ENCODE measurements at places on chromosomes 3 and 15.

DNA sequence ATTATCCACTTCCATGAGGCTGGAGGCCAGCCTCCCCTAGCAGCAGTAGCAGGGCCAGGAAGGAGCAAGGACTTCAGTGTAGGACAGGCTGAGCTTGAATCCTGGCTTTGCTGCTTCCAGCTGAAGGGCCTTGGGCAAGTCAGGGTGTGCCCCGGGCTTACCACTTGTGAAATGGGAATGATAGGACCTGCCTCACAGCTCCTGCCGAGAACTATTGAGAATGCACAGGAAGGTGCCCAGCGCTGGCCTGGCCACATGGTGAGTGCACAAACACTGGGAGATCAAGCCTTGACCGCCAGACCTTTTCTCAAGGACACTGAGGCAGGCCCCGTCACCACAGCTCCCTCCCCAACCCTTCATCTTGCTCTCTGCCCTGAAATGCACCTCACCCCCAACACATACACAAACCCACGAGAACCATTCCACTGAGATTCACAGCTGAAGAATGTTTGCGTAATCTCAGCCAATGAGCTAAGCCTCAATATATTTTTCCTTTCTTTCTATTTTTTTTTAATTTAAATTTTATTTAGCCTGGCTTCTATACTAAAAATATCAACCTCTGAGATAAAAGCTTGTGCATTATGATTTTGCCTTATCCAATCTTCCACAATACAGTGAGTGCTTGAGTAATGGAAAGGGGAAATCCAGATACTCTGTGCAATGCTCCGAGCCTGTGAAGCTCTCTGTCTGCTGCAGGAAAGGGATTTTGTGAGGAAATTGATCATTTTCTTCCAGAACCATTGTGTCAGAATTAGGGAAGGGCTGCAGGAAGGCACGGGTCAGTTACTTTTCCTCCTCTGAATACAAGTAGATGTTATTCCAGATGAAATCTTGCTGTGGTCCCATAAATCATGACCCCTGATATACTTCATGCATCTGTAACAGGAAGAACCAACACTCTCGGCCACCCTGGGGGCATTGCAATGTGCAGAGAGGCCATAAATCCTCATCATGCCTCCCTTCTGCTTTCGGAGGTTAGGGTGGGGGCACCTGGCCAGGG is 193.9 kb downstream of the TLE3 start:
- no peak for DNase-seq

GRCh38 chr3:99877031-99877579 is 59.4 kb downstream of the CMSS1 start:
- DNase-seq: no peak

GRCh38 chr3:133248389-133248788 is 151.5 kb upstream of the BFSP2 start:
- no peak for DNase-seq

DNA sequence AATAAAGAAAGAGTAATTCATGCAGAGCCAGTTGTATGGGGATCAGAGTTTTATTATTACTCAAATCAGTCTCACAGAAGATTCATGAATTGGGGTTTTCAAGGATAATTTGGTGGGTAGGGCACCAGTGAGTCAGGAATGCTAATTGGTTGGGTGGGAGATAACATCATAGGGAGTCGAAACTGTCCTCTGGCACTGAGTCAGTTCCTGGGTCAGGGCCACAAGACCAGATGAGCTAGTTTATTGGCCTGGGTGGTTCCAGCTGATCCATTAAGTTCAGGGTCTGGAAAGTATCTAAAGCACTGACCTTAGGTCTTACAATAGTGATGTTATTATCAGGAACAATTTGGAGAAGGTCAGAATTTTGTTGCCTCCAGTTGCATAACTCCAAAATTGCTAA is 998.6 kb upstream of the EPHA6 start:
- DNase-seq: no peak
